Stimulated activated CD8-positive, alpha-beta memory T cell treated with anti-CD3 and anti-CD28 coated beads, Interleukin-7, amount 100 ng/mL, for 1 hour (primary cell): ENCODE measurements at places on chromosomes 3 and 15.

DNA sequence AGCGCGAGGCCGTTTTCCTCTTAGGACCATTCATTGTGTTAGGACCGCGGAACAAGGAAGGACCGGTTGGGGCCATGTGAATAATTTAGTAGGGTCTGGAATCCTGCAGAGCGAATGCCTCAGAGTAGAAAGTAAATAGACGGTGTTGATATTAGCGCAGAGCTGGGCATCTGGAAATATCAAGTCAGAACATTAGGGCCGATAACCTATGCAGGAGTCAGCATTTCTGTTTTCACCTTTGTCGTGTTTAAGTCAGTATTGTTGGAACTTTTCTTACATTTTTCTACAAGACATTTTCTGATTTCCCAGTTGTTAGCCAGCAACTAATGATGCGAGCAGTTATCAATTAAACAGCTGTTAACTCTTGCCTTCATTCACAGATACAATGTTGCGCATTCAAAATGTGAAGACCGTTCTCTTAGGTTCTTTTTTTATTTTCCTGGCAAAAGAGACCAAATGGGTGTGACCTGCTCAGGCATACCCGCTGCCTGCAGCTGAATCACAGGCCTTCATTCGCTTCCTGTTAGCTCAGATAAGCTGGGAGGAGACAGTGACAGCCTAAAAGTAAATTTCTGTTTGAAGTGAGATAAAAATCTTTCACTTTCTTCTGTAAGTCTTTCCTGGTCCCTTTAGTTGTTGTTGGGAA lies 966 bp upstream of the PKM start:
- no peak for DNase-seq

DNA sequence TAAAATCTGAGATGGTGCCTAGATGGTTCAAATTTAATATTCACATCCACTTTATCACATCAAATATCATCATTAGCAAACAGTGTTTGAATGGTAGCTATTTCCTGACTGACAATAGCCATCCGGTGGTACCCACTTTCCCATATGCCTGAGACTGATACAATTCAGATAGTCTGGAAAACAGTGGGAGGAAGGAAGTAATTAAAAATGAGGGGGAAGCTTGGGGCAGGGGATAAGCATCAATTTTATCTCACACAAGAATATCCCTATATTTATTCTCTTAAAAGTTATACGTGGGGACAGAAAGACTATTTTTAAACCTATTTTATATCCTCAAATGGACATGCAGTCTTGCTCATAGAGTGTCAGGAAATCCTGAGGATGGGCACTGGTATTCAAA lies 122.5 kb upstream of the GAP43 start:
- no peak for DNase-seq

DNA sequence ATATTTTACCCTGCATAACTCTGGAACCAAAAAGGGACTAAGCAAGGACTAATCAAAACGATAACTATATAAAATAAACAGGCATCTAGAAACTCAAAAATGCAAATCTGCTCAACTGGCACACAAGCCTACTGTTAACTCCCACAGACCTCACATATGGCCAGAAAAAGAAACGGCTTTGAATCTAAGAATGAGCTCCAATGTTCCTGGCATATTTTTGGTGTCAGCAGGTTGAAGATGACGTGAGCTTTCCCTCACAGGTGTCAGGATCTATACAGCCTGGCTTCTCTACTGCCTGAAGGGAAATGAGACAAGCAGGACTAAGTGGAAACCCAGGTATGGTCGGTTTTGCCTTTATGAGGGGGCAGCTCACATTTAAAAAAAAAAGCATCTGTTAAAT lies 120.1 kb upstream of the SPATA12 start:
- no peak for DNase-seq

GRCh38 chr3:178603735-178604134 lies 67.5 kb downstream of the KCNMB2 start:
- DNase-seq = no peak

DNA sequence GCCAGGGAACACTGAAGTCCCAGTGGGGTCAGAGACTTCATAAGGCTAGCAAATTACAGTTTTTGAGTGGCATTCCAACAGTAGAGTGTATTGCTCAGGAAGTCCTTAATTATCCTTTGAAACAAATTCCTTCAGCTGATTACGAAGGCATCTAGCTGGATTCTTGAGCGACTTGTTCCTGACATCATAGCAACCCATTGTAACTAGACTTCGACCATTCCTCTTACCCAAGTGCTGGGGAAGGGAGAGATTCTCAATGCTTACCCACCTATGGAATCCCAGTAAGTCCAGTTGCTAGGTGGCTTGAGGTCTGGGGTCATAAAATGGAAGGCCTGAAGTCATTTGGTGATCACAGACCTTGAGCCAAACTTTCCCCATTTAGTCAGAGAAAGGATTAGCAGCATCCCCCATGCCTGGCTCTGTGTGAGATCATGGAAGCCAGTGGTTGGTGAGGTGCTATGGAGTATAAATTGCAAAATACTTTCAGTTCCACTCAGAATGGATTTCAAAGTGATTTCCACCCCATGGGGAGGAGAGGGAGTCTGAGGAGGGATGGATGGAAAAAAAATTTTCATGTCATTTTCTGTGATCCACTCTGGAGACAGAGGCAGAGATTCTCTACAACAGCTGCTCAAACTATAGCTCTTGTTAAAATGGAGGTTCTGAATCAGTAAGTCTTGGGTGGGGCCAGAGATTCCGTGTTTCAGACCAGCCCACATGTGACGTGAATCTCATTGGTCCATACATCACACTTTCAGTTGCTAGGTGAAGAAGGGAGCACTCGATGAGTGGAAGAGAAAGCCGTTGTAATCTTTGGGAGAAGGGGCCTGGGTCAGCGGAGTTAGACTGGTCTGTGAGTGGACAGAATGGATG lies 45.7 kb downstream of the CD86 start:
- no peak for DNase-seq

- no peak for DNase-seq
These were observed 182.1 kb upstream of the TSC22D2 start for GRCh38 chr3:150225986-150226385.

DNA sequence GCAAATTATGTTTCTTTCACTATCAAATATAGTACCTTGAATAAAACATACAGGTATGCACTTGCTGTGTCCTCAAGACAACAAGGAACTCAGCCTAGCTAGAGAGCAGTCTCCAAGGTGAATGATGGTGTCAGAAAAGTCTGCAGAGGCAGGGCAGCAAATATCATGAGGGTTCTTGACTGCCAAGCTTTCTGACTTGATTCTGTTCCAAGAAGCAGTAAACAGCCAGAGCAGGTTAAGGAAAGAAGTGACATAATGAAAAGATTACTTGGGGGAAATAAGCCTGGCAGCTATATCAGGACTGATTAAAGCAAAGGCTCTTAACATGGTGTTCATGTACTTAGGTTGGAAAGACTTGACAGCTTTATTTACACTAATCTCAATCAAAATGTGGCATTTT lies 192.2 kb upstream of the GADL1 start:
- no peak for DNase-seq

- no peak for DNase-seq
These were observed 9.7 kb upstream of the FBXL22 start for GRCh38 chr15:63587527-63587926.

DNA sequence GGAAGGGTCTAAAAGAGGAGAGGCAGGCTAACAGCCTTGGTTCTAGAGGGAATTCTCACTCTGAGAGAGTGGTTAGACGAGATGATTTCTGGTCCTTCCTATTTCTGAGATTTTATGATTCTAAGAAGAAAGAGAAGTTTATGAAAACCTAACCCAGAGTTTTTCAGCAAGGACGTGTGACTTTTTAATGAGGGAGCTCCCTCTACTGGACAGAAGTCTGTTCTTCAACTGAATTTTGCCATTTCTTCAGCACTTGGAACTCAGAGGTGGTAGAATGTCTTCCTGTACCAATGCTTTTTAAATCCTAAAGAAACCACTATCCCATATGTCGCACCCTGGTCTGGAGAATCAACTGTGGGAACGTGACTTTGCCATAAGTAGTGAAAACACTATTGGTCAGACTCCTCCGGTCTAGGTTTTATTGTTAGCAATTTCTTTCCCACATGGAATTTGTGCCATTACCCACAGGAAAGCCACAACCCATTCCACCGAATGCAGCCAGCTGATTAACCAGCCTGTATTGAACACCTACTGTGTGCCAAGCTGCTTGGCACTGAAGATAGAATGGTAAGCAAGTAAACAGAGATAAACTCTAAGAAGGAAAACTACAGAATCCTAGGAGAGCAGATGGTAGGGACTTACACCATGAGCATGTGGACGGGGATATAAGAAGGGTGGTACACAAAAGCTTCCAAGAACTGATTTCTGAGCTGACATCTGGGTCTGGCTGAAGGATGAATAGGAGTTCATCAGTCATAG lies 199.5 kb upstream of the LMCD1 start:
- no peak for DNase-seq

DNA sequence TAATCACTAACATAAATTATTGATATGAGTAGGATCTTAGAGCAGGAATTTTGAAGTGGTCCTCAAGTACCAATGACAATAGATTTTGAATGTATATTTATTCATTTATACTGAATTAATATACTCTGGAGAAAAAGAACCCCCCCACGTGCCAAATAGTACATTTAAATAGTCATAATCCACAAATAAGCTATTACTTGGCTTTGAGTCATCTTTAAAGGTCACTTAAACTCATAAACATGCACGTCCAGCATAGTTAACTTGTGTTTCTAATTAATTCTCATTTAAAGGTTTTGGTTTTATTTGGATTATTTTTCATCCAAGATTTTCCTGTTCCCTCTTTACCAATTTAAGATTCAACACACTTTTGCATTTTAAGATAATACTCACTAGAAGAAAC lies 35.1 kb downstream of the FGF7 start:
- DNase-seq = no peak

DNA sequence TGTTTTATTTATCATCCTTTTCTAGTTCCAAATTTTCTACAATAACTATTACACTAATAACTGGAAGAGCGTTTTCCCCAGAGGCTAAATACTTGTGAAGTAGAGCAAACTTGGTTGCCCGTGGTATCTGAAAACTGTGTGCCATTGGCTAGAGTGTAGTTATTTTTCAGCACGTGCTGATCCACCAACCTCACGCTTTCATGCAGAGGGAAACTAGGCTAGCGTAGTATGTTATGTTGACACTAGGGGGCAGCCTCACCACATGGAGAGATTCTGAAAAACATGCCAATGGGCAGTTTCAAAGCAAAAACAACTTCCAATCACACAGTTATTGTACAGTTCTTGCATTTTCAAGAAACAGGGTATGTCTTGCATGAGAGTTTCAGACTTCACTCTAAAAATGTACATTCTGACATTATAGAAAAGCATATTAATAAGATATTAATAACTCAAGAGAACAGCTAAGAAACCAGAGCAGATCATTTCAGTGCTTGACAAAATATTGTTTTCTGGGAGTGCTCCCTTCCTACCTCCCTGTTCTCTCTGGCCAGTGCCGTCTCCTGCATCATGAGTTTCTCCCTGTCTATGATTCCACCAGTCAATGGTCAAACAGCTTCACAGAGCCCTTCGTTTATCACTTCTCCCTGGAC lies 39.7 kb downstream of the SPATA12 start:
- peak; percentile 25 for DNase-seq

DNA sequence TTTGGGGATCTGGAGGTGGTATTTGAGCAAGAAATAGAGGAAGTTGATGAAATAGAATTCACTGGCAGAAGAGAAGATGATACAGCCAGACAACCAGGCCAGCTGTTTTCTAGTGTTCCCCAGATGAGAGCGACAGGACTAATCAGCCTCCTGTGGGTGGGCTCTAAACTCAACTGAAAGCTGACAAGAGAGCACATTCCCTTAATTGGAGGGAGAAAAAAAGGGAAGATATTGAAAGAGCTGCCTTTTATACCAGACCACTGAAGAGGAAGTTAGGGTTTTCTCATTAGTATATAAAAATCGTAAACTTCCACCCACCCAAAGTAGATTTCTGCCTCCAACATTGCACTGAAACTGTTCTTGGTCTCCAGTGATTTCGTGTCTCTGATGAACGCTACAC lies 6.5 kb upstream of the TM4SF19 start:
- DNase-seq = no peak

DNA sequence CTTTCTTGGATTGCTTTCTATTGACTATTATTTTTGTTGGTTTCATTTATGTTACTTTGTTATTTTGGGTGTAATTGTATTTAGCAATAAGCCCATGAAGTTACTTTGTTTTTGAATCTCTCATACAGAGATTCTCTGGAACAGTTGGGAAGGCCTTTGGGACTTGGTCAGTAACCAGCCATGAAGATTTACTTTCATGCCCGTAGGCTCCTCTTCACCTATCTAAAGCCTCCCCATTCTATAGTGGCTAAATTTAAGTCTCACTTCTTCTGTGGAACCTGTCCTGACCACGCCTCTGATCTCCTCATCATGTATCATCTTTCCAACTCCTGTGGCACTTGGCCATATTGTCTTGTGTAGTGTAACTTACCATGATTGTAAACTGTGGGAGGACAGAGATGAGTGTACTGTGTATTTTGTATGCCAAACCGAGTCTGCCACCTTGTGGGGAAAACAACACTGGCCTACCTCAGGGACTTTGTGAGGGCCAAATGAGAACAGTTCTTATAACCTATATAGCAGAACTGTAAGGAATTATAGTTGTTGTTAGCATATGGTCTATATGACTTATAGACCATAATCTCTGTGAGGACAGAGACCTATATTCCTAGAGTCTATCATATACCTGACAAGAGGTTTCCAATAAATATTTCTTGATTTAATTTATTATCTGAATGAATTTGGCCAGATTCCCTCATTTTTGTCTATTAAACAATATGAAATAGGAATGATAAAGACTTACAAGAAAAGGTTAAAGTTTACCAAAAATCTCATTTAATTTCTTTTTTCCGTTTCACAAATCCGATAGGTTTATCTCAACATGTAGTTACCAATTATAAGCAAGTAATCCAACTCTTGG lies 75.0 kb downstream of the STARD9 start:
- peak; percentile 4 for DNase-seq

- DNase-seq = no peak
These were observed 38.8 kb downstream of the TM2D3 start for GRCh38 chr15:101613130-101614000.

- no peak for DNase-seq
These were observed 78.4 kb downstream of the NR2E3 start for GRCh38 chr15:71888797-71889196.

GRCh38 chr15:100642950-100643338 lies 40.6 kb downstream of the ASB7 start:
- DNase-seq = no peak

- no peak for DNase-seq
These were observed 432.9 kb upstream of the CFAP20DC start for GRCh38 chr3:59482684-59483083.

GRCh38 chr3:196063049-196063448 lies 18.8 kb downstream of the TFRC start:
- DNase-seq = no peak

GRCh38 chr3:55894605-55895004 lies 407.5 kb upstream of the WNT5A start:
- DNase-seq = no peak

GRCh38 chr3:74824366-74824765 lies 209.9 kb upstream of the CNTN3 start:
- DNase-seq = no peak

GRCh38 chr15:55739641-55740040 lies 3.3 kb downstream of the PRTG start:
- DNase-seq = no peak

DNA sequence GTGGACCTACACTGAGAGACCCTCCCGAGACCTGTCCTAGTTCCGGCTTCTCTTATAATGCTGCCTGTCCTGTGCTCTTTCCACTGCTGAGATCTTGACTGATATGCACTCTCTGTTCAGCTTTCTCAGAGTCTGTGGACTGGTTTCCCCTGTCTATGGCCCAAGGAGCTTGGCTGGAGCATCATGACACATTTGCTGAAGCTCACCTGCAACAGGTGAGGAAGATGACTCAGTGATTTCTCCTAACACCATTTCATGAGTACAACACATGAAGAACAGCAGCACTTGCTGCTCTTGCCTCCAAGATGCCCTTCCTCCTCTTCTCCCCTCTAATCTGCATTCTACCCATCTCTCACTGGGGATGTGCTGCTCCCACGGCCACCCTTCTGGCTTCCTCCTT lies 92.1 kb downstream of the DUT start:
- no peak for DNase-seq
